Fibroblast of gingiva (primary cell): ENCODE measurements at places on chromosomes 1 and 21.
A peak's percentile ranks its signal among the peaks of the same experiment; 100 is the strongest.

DNA sequence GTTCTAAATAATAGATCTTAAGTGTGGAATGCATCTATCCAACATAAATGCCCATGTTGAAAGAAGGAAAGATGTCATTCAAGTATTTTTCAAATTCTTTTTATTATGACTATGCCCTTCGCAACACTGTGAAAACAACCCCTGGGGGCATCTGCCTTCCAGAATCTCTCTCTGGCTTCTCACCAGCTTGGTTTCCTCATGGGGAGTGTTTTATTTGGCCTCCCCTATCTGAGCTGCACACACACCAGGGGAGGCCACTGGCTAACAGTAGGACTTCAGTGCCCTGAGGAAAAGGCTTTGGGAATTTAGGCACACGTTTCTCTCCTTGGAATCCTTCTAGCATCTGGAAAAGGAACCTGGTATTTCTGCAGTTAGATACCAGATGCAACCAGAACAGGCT, 130.6 kb downstream of the EDEM3 start:
- DNase-seq, result peak; percentile 89

DNA sequence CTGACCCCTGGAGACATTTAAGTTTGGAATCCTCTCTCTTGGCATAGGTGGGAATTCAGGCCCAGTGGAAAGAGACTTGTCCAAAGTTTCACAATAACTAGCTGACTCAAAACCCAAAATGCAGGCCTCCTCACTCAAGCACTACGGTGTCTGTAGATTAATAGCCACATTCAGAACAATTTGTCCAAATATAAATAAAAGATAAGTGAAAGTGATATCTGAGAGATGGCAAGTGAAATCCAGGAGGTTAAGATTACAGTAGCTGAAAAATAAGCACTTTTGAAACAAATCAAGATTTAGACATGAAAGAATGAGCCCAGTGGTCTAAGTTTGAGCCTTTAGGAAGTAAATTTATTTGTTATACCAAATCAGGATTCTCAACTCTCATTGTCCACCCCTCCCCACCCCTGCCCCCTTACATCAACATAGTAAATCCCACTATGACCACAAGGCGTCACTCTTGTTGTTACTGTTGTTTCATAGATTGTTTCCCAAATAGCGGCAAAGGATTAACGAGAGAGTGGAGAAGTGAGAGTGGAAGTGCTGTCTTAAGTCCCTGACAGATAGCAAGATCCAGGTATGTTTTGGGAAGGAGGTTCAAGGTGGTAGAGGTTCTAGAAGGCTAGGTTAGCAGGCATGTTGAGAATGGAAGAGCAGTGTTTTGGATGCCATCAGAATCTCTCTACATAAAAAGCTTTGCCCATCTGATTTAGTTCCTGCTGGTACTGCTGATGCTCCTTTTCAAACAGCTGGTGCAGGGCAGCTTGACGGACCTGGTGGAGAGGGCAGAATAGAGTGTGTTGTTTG, 7.1 kb upstream of the TPM3 start:
- DNase-seq, result peak; percentile 50

DNA sequence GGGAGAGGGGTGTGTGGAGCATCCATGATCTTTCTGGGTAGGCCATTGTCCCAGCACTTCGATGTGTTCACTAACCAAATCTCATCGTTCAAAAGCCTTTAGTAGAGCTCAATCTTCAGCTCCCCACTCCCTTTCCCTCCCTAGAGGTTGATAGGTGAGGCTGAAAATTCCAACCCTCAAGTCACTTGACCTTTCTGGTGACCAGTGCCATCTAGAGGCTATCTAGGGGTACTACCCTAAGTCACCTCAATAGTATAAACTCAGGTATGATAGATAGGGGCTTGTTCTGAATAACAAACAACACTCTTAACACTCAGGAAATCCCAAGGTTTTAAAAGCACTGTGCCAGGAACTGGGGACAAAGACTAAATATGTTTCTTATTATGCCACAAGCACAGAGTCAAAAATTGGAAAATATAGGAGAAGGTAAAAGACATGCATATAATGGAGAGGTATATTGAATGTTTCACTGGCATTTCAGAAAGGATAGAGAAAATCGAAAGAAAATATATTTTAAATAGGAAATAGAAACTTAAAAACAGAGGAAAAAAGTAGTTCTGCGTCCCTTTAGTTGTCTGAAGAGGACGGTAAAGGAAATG, 42.9 kb upstream of the CD53 start:
- DNase-seq, result no peak

- DNase-seq, result no peak
These were observed 31.6 kb downstream of the SOX13 start for GRCh38 chr1:204104331-204105130.

- DNase-seq, result peak; percentile 30
These were observed 89.7 kb downstream of the GTF2B start for GRCh38 chr1:88801575-88802208.

- DNase-seq, result no peak
These were observed 1.7 kb upstream of the GFI1 start for GRCh38 chr1:92488416-92488815.

DNA sequence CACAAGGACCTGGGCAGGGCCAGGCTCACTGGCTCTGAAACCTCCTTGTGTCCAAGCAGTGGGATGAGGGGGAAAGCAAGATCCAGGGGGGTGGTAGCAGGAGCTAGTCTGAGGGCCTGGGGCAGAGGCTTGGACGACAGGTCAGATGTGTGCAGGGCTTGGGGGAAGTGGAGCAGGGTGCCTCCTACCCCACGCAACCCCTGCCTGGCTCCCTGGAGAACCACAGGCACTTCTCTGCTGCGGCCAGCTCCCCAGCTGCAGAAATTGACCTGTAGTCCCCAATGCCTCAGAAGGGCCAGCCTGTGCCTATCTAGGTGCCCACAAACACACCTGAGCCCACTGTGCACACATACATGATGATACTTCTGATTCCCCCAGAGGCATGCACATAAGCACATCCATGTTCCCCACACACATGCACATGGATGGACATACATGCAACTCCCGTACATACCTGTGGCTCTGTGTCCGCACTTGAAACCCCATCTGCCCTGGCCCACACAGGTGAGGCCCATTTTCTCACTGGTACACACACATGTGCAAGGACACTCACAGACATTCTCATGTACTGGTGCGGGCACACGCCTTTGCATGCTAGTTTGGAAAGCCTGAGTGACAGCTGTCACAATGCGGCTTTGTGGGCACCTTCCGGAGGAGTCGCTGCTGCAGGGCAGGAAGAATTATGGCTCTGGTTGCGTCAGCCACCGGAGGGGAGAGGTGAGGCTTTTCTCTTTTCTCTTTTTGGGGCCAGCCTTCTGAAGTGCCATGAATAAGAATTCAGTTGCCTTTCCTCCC, 247.2 kb upstream of the CSF3R start:
- no peak for DNase-seq

DNA sequence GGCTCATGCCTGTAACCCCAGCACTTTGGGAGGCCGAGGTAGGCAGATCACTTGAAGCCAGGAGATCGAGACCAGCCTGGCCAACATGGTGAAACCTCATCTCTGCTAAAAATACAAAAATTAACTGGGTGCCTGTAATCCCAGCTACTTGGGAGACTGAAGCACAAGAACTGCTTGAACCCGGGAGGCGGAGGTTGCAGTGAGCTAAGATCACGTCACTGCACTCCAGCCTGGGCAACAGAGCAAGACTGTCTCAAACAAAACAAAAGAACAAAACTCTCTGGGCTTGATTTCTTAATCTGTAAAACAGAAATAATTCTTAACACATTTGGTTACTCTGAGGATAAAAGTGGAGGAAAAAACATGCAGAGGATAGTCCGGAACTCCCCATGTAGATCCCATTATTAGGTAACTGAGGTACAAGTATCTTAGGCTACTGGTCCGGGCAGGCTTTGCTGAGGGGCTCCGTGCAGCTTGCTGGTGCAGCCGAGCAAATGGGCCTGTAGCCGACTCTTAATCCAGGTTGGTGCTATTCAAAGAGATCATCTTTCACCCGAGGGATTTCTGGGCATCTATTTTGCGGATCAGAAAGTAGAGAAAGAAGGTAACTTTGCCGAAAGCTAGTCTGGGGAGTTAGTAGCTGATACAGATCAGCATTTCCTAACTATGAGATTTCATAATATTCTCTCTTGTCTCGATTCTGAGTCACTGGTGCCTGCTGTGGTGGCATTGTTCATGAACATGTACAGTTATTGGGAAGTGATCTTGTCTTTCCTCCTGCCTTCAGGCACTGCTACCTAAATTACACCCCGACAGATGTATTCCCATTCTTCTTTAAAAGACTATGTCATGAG, 56.8 kb downstream of the NFIA start:
- DNase-seq, result peak; percentile 65

DNA sequence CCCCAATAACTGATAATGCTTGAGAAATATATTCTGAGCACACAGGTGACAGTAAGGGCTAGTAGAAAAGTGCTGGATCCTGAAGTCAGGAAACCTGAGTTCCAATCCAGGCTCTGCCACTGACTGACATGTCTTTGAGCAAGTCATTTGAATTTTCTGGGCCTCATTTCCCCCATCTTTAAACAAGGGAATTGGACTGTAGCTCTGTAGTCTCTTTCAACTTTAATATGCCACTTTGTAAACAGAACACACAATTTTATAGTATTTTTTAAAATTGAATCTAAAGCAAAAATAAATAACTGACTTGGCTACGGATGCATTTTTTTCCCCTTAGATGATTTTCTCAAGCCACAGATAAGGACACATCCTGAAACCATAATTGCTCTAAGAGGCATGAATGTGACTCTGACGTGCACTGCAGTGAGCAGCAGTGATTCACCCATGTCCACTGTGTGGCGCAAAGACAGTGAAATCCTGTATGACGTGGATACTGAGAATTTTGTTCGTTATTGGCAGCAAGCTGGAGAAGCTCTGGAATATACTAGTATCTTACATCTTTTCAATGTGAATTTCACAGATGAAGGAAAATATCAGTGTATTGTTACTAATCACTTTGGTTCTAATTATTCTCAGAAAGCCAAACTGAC, 37.0 kb downstream of the LRIG2 start:
- DNase-seq, result peak; percentile 92

DNA sequence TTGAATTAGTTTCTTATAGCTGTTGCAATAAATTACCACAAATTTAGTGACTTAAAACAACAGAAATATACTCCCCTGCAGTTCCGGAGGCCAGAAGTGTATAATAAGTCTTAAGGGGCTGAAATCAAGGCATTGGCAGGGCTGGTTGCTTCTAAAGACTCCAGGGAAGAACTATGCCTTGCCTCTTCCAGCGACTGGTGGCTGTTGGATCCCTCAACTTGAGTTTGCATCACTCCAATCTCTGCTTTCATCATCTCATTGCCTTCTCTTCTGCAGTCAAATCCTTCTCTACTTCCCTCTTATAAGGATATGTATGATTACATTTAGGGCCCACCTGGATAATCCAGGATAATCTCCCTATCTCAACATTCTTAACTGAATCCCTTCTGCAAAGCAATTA, 19.1 kb upstream of the MED18 start:
- DNase-seq, result no peak

- DNase-seq, result no peak
These were observed 44.1 kb upstream of the WLS start for GRCh38 chr1:68276448-68276847.

- DNase-seq, result no peak
These were observed 1.6 kb upstream of the LAMC1 start for GRCh38 chr1:183021405-183022201.

DNA sequence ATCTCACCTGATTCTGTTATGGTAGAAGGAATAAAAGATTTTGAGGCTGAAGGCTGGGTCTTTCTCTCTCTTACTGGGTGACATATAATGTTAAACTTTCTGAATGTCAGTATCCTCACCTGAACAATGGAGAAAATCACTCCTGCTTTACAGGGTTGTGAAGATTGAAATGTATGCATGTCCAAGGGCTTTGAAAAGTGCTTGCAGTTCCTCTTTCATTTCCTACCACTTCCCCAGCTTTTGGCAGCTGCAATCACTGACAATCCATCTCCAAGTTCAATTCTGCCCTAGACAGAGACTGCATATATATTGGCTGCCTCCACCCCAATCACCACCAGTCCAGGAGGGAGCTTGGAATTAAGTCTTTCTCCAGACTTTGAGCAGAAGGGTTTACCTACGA, 39.8 kb downstream of the FAM78B start:
- no peak for DNase-seq

- no peak for DNase-seq
These were observed 98.5 kb downstream of the TRIM11 start for GRCh38 chr1:228308085-228308601.

DNA sequence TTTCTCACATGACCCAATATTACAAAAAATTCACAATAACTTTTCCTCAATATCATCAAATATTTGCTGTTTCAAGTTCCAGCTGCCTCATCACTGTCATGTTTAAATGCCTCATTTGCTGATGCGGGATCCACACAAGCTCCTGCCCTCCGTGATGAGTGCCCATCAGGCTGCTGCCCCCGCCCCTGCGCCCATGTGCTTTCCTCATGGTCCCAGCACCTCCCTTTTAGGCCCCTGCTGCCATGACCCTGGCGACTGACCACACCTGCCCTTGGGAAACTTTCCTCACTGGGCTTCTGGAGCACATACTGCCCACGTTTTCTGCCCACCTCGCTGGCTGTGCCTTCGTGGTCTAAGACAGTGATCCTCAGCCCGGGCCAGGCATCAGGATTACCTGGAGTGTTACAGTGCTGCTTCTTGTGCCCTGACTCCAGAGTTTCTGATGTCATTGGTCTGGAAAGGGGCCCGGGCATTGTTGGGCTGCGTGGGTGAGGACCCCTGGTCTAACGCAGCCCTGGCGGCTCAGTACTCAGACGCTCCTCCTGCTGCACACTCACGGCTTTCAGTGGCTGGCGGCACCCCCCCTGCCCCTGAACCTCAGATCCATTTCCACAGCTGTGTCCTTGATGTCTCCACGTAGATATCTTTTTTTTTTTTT, 20.5 kb downstream of the PLEKHM2 start:
- DNase-seq, result no peak

- no peak for DNase-seq
These were observed 7.9 kb upstream of the IL23R start for GRCh38 chr1:67158401-67158800.

DNA sequence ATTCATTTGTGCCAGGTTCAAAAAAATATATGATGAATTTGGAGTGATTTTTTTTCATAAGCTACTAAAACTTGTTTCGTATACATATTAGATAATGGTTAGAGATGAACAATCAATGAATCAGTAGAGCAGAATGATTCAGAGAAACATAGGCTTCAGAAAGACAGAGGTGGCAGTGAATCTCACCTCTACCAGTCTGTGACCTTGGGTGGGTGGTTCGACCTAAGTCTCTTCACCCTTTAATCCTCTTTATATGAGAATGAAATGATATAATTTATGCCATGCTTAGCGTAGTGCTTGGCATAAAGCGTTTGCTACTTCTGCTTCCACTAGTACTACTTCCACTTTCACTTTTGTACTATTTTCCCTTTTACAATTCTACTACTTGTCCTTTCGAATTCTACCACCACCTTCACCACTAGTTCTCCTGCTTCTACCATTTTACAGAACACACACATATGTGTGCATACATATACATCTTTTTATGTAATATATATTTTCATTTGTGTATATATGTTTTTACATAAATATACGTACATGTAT, 45.1 kb downstream of the FYB2 start:
- no peak for DNase-seq
